ENCODE measurements at places on chromosomes 4 and X.
A peak's percentile ranks its signal among the peaks of the same experiment; 100 is the strongest.

DNA sequence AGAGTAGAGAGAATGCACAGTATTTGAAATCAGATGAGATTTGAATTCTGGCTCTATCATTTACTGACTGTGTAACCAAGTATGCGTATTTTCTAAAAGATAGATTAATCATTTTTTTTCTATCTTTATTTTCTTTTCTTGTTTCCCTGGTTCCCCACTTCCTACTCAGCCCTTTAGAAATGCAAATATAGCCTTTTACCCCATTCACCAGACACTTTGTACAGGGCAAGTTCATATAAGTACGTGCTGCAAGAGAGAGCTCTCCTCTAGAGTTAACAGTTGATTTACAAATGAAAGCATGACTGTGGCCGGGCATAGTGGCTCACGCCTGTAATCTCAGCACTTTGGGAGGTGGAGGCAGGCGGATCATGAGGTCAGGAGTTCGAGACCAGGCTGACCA, 17.8 kb upstream of the TDO2 start:
- no peak for DNase-seq

- no peak for DNase-seq
Observed at GRCh38 chr4:95394752-95395306, 153.9 kb downstream of the UNC5C start.

DNA sequence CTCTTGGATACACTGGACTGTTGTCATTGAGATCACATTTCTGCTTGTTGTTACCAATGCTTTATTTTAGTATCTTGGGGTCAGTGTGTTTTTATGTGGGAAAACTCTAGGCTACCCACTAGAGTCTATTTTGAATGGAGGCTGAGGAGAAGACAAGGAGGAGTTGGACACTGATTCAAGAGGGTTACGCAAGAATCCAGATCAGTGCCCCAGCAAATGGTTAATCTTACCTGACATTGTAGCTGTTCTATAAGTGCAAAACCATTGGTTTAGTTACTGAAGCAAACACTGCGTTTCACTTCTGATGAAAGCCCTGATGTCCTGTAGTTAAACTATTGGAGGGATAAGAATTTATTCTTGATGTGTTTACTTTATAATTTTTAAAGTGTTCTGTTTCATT, 331.1 kb upstream of the NR3C2 start:
- DNase-seq = no peak

- DNase-seq = no peak
Observed at GRCh38 chrX:38045538-38046096, 39.3 kb downstream of the SYTL5 start.

GRCh38 chrX:53631156-53631555, 55.4 kb downstream of the HUWE1 start:
- DNase-seq = no peak

DNA sequence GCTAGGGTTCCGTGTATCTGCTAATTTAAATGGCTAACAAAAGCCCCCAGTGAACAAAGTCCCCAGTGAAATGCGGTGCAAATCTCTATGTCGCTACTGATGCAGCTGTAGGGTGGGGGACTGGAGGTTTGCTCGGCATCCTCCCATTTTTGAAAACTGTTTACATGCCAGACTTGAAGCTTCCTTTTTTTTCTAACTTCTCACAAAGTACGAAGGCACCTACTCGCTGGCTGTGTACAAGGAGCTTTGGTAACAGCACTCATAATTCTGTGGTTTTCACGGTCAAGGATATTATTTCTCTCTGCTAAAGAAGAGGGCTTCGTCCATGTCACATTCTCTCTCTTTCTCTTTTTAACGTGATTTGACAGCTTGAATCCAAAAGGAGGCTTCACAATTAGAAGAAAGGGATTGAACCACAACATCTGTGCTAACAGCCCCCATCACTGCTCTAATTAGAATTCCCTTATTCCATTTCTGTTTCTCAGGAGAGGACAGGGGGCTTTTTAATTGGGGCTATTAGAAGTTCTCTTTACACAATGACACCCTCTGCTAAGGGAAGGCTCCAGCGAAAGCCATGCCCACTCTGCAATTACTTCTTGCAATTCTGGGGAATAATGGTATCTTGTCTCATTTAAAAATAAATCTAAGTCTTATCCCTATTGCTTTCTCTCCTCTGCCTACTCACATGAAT, 46.7 kb downstream of the TMEM156 start:
- DNase-seq = peak; percentile 11

- peak; percentile 11 for DNase-seq
Observed at GRCh38 chr4:82968972-82969371, 41.7 kb downstream of the LIN54 start.

- DNase-seq = no peak
Observed at GRCh38 chr4:88744609-88745008, 47.0 kb upstream of the NAP1L5 start.

DNA sequence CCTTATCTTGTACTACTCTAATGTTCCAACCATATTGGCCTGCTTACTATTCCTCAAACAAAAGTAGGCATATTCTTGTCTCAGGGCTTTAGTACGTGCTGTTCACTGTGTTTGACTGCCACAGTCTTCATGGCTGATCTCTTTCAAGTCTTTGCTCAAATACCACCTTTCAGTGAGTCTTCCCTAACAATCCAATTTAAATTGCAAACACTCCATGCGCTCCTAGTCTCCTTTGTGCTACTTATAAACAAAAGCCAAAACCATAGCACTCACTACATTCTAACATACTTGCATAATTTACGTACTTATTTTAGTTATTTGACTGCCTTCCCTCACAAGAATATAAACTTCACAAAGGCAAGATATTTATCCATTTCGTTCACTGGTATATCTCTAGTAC, 1.7 kb upstream of the ART3 start:
- DNase-seq = no peak

DNA sequence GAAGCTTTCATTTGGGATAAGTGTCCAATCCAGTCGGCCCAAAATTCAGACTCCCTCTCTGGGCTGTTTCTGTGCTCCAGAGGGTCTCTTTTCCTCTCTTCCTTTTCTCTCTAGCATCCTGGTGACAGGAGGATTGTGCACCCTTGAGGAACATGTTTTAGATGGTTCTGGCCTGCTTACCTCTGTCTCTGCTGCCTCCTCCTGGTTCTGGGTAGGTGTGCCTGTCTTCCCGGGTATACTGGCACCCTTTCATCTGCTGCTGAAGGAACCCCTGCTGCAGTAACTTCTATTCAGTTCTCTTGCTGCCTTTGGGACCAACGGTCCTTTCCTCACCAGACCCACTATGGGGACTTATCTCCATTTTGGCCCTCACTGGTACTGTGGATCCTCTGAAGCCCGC, 53.2 kb downstream of the HMGB2 start:
- DNase-seq = no peak

DNA sequence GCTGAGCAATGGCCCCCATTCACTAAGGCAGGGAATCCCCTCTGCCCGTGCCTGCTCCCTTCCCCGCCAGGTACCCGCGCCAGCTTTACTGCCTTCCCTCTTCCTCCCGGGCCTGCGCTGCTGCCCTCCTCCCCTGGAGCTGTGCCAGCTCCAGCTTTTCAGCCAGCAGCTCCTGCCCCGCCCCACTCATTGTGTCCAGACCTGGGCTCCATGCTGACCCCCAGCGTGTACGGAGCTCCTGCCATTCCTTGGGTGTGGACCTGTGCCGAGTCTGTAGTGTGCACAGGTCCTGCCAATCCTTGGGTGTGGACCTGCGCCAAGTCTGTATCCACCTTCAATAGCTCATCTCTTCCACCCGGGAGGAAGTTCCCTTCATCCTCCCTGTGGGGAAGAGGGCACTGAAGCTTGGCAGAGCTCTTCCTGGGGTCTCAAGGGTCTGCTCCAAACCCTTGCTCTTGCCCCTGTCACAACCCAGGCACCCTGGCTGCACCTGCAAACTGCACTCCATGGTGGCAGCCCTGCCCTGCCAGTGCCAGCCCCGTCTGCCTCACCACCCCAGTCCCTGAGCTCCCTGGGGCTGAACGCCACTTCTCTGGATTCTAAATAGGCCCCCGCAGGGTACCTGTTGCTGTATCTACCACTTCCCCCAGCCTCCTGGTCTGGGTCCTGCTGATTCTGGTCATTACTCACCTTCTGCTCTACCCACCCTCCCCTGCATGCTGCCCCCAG, 63.9 kb downstream of the TRMT44 start:
- no peak for DNase-seq

DNA sequence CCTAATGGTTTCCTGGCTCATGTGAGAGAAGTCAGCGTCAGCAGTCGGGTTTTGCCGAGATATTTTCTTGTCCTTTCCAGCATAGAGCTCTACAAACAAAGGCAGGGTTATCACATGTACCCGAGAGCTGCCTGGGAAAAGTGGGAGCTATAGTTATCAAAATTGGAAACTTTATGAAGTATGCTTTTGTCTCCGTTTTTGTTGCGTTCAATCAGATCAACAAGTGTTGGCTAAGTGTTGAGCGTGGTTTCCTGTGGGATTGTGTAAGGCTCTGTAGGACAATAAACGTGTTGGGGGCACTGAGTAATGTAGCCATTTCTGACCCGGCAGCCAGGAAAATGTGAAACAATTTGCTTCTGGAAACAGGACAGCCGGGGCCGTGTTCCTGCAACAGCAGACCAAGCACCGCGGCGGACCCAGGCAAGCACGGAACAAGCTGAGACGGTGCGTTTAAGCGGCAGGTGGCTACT, at the start of gene BMX:
Gene BMX, plus strand, starts transcription at position 311 of the 470 bp plus-strand sequence. CDS start 7,547 bp downstream, outside the sequence.
- DNase-seq = no peak

GRCh38 chrX:12042615-12043014, 95.7 kb upstream of the FRMPD4 start:
- no peak for DNase-seq

DNA sequence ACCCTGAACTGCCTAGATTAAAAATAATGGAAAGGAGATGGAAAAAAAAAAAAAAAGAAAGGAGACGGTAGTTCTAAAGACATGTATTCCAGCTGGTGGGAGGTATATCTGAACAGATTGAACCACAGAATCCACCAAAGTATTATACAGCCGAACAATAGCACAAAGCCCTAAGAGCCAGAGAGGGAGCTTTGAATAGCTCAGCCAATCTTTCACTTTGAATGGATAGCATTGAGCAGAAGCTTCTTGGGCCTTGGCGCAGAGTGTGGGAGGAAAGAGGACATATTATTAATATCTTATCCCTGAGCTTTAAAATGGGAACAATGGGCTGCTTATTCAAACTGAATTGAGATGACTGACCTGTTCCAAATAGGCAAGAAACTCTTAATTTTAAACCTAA, 147.8 kb upstream of the PAQR3 start:
- no peak for DNase-seq

DNA sequence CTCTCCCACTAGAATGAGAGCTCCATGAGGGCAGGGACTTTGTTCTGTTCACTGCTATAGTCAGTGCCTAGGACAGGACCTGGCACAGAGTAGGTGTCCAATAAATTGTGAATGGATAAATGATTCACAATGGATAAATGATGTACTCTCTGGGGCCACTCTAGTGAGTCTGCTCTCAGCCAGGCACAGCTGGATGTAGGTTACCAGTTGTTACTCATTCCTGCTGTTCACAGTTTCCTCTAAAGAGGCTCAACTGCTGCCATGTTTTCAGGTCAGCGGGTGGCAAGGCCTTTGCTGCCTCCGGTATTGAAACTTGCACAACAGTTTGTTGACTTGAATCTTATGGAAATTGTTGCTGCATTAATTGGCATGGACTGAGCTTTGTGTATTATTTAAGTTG, 99.1 kb downstream of the NHSL2 start:
- DNase-seq = no peak

- no peak for DNase-seq
Observed at GRCh38 chr4:137361756-137362470, 170.4 kb downstream of the PCDH18 start.

GRCh38 chr4:98873059-98873458, 55.9 kb downstream of the EIF4E start:
- DNase-seq = no peak
